Stimulated activated CD8-positive, alpha-beta memory T cell treated with anti-CD3 and anti-CD28 coated beads, Interleukin-7, amount 100 ng/mL, for 1 hour (primary cell): ENCODE measurements at places on chromosomes 4 and X.

DNA sequence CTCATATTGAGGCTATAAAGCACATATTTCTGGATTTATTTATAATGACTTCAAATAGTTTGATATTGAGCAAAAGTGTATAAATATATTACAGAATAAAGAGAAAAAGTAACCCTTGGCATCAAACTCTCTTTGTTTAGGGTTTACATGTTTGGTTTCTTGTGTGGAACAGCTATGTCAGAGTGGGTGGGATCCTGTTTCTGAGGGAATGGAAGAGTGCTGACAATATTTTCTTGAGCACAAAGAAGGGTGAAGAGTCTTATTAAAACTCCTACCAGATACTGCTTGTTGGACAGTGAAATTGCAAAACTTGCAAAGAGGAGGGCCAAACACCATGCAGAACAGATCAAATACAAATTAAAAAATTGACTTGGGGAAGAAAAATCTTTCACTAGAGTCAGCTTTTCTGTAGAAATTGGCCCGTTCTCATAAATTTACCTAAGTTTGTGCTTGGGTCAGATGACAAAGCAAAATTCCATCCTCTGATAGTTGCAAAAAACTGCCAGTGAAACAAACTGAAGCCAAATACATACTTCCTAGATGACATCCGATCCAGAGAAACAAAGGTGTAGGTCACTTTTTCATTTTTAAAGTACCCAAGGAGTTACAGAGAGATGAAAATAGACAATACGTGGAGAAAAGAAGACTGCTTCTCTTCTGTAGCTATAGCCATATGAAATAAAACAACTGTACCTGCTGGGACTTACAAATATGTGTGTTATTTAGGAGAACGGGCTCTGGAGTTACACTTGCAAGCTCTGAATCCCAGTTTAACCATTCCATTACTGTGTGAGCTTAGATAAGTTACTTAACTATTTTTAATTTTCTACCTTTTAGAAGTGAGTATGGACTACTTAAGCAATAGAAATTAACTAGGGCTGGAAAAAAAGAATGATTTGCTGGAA is 133.3 kb downstream of the MAML3 start:
- DNase-seq, result no peak

DNA sequence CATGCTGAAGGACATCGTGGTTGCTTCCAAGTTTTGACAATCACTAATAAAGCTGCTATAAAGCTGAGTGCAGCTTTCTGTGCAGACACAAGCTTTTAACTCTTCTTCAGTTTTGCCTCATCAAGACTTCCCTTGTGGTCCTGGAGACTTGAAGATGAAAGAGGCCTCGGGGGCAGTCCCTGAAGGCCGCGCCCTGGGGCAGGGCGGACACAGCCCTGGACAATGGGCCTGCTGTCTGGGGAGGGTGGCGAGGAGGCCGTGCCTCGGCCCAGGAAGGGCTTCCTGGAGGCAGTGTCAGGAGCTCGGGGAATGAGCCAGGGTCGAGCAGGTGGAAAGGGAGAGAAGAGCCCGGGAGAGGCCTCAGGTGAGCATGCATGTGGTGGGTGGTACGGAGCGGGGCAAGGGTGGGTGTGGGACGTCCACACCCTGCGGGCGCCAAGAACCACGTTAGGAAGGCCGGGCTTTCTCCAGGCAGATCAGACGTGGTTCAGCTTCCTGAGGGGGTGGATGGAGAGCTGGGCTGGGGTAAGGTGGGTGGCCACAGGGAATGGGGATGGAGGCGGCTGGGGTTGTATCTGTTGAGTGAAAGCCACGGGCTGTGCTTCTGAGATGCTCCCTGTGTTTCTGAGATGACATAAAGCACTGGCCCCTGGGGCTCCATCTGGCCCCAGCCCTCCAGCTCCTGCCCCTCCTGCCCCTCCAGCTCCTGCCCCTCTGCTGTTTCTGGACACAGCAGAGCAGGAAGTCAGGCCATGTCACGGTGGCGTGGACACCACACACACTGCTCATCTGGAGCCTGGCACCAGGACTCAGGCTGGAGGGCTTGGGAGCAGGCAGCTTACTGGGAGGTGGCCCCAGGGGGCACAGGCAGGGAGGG is 21.5 kb downstream of the ADRA2C start:
- DNase-seq, result no peak

GRCh38 chr4:188612659-188613058 is 473.4 kb downstream of the TRIML1 start:
- DNase-seq, result no peak

- no peak for DNase-seq
These were observed 203.5 kb downstream of the PRDM5 start for GRCh38 chr4:120718979-120719566.

GRCh38 chr4:153095448-153096204 is 108.6 kb upstream of the TRIM2 start:
- DNase-seq, result no peak

GRCh38 chr4:5051278-5052203 is at the start of gene STK32B:
Gene STK32B, plus strand, starts transcription at chr4:5051480.
- DNase-seq, result no peak

- DNase-seq, result no peak
These were observed 6.8 kb downstream of the MAEA start for GRCh38 chr4:1296324-1297022.
